Left ventricle myocardium superior (tissue), 1 donor: ENCODE measurements at places on chromosomes 11 and 22. TPM values are rescaled to one million over a fixed set of nuclear protein-coding genes. Genes with fewer than 3 reads are reported as not detected.

DNA sequence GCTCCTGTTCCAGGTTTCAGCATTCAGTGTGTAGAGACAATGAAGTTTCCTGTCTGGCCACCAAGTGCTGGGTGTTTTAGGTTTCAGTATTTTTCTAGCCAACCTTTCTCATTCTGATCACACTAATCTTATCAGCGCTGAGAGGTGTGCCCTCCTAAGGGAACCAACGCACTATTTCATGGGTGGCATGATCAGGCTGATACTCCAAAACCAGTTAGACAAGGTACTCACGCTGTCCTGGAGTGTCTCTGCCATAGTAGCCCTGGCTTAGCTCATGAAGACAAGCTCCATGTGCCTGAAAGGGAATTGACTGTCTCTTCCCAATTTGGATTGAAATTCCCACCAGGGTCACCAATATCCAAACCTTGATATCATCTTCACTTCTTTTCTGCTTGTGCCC, 8.0 kb upstream of the RAB38 start:
- no peak for DNase-seq

The NOX4 gene
- total RNA-seq: 1.5 TPM

DNA sequence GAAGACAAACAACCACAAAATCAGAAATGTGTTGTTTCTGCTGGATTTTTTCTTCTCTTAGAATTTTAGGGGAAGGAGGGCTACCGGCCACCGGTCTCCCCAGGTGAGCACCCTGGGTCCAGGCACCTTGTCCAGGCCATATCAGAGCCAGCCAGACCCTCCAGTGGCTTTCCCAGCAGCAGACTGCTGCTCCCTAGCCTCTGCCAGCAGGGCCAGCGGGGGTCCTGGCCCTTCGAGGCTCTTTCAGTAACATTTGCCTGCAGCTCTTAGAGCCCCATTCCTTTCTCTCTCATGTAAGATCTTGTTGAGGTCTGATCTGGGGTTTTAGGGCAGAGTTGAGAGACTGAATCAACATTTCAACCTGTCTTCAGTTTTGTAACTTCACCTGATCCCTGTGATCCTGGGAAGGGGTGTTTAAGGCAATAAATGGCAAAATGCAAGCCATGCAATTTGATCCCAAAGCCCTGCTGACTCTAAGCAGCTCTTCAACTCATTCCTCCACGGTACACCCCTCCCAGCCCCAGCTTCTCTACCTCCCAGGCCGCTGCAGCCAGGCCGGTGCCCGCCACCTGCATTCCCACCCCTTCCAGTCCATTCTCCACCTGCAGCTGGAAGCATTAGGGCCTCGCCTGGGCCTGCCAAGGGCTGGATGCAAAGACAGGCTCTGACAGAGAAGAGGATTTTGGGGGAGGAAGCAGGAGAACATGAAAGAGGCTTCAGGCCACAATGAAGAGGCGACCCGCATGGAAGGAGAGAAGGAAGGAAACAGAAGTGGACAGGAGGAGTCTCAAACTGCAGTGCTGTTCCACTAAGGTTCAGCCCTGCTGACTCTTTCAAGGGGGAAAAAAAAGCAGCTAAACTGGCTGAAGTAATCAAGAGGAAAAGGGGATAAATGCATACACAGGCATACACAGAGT, 113.0 kb upstream of the FGF3 start:
- DNase-seq: no peak

DNA sequence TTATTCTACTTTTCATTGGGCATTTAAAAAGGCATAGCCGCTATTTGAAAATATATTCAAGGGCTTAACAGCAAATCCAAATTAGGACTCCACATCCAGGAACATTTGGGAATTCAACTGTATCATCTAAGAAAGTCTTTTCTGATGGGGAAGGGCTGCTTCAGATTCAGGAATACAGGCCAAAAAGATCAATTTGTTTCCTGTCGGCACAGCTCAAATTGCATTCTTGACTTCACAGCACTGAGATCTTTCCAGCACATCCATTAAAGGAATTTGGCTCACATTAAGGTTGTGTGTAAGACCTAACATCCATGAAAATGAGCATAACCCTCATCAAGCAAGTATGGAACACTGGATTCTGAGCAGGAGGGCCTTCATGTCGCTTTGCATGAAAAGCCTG, 1169.5 kb upstream of the CCDC90B start:
- no peak for DNase-seq

DNA sequence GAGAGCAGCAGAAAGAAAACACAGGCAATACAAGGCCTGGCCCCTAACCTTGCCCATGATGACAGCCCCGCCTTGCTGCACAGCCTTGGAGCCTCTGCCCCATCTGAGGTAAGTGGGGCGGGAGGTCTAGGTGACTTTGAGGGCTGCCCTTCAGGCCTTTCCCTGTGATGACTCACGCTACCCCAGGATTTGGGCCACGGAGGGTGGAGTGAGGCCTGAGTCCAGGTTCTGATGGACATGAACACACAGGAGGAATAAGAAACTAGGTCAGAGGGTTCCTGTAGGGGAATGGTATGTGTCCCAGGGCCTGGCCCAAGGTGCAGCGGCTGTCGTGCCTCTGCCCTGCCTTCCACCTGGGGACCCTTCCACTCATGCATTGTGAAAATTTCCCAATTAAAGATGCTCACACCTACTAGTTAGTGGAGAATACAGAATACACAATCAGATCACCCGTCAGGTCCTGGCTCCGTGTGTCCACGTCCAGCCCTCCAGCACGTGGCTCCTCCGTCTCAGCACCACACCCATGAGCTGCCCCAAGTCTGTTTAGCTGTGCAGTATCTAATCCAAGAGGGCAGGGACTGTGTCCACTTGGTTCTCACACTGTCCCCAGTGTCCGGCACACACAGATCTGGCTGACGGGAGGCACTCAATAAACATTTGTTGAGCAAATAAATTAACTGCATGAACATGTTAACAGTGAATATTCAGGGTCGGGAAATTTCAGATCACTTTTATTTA, 111.0 kb downstream of the CHST1 start:
- peak; percentile 45 for DNase-seq

DNA sequence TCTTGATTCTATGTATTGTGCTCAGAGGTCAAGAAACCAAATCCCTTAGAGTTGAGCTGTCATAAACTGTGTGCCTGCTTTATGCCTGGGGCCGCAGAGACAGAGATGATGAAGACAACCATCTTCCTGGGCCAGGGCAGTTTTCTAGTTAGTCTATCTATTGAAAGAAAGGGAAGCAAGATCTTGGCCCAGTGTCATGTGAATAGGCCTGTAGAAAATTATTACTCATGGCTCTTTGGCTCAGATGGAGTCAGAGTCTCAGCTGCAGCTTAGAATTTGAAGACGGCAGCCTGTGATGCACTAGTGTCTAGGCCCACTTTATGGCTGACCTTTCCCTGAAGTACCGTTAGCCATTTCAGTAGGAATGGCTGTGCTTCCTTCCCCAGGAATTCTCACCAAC, 112.0 kb downstream of the DBX1 start:
- DNase-seq: no peak

The TSPAN18 gene
- total RNA-seq: 94.6 TPM

DNA sequence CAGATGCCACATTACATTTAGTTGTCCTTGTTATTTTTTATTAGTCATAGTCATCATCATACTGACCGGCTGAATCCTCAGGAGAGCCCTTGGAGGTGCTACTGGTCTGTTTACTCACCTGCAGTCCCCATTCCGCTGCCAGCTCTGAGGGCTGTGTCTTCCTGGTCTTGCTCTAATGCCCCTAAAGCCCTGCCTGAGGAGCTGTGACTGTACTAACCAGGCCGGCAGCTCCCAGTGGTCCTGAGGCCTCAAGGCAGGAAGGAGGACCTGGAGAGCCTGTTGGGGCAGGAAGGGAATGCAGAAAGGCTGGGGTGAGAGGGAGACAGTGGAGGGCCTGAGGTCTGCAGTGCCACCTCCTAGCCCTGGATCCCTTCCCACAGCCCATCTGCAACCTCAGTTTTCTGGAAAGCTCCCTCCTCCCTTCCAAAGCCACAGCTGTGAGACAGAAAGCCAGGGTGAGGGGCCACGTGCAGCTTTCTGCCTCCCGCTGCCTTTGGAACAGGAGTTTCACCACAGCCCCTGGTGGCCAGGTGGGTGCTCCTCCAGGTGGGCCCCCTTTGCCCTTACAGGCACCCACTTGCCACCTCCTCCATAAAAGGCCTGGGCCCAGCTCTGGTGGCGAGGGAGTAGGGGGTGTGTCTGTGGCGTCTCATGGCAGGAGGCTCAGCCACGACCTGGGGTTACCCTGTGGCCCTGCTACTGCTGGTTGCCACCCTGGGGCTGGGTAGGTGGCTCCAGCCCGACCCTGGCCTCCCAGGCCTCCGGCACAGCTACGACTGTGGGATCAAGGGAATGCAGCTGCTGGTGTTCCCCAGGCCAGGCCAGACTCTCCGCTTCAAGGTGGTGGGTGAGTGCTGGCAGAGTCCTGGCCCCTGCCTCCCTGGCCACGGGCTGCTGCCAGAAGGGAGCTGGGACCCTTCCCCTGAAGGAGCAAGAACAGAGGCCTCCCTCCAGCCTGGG, at the start of gene ZP1:
Gene ZP1, plus strand, starts transcription at position 632 of the 960 bp plus-strand sequence. Its CDS starts 20 bp downstream, at position 652.
- DNase-seq: no peak

GRCh38 chr11:3622521-3622920, 19.3 kb downstream of the ART5 start:
- DNase-seq: no peak

GRCh38 chr11:57318178-57318577, 6.6 kb downstream of the TNKS1BP1 start:
- DNase-seq: peak; percentile 61
